ENCODE measurements at places on chromosomes 3 and 15.

- DNase-seq: no peak
Measured at GRCh38 chr3:123159926-123160635, 41.7 kb upstream of the SEC22A start.

DNA sequence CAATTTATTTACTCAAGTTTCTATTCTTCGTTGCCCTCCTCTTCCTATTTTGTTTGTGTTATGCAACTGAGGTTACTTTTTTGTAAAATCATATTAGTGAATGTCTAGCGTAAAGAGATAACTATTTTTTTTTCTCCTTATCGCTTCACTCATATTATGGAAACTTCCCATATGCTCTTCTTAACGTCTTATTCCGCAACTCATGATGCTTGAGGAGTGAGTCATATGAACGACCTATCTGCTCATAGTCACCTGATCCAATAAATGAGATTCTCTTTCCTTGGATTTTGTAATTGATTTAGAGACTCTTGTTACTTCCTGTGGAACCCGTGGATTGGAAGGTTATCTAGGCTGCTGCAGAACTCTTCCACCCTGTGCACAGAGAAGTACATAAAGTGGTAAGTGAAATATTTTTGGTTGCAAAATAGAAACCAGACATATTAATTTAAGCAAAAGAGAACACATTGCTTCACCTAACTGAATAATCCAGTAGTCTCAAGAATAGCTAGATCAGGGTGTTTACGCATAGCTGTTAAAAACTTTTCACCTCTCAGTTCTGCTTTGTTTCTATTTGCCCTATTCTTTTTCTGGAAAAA is 719.3 kb upstream of the SGO1 start:
- DNase-seq: no peak

DNA sequence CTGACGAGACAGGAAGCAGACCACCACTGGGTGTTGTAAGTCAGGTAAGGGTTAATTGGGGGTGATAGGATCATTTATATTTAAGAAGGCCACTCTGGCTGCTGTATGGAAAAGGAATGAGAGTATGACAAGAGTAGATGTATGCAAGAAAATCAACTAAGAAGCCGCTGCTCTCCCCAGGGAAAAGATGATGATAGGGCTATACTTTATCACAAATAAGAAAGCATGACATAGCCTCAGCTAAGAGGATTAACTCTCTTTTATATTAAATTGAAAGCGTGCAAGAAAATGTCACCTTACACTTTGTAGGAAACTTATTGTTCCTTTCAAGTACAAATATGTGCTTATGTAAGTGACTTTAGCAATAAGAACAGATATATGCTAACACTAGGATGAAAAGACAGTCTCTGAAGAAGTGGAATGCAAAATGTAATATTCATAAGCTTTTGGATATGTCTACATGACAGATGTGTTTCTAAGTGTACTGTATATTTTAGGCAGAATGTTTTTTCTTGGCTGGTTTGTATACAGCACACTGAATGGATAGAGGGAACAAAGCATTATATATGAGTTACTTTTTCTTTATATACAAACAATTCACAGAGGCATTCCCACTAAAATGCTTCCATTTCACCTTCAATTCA is 8.7 kb upstream of the NDUFB4 start:
- DNase-seq: no peak

DNA sequence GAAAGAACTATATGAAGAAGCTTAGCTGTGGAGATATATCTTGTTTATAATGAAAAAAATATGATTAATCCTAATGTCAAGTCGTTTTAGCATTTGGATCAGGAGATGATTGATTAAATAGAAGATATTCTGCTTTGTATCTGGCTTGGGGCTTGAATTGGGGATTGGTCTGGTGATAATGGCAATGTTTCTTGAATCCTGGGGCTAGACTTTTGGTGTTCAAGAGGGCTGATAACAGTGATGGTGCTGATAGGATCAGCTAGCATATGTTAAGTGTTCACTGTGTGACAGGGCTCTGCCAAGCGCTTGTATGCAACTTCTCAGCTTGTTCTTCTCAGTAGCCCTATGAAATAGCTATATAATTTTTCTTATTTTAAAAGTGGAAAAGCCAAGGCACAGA is 20.2 kb downstream of the CNOT10 start:
- no peak for DNase-seq

GRCh38 chr15:83443076-83443847 is 3.9 kb upstream of the SH3GL3 start:
- no peak for DNase-seq

- no peak for DNase-seq
Measured at GRCh38 chr3:116112696-116113095, 332.6 kb downstream of the LSAMP start.

GRCh38 chr15:47493357-47494247 is 223.7 kb upstream of the SEMA6D start:
- DNase-seq: no peak

DNA sequence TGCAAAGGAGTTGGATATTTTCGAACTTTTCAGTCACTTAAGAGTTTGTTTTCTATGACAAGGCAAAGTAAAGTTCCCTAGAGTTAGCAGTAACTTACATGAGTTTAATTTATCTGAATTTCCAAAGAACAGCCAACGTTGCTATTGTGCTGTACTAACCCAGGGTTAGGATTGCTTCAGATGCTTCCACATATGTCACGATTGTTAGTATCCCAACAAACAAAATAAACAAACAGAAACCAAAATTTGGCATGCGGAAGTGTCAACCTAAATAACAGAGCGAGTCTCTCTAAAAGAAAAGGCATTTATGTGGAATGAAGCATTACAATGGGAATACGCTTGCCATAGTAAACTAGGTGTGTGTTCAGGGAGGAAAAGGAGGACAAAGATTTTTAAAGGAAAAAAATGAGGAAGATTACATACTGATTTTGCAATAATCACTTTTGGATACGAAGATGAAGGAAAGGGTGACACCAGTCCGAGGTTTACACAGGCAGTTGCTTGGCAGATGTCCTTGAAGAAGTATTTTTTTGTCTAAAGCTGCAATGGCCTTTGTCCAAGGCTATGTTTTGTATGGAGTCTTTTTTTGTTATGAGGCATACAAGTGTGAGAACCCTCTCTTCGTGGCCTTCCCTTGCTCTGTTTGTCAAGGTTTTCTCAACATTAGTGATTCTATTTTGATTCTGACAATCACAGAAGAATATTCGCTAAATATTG is 267.9 kb downstream of the GABRG3 start:
- no peak for DNase-seq
